ENCODE measurements at places on chromosomes 3 and 15. TPM values are rescaled to one million over a fixed set of nuclear protein-coding genes. Genes with fewer than 3 reads are reported as not detected.

GRCh38 chr3:27637346-27637995, 84.7 kb downstream of the EOMES start:
- no peak for DNase-seq

CPA3 gene
- 0.48 TPM for polyA plus RNA-seq

- no peak for DNase-seq
Observed at GRCh38 chr3:52175416-52176179, 21.4 kb upstream of the POC1A start.

GRCh38 chr3:50340448-50341329, at the start of gene RASSF1:
RASSF1 (minus strand) TSS chr3:50340836; CDS start chr3:50340805, 31 bp downstream.
- no peak for DNase-seq

DNA sequence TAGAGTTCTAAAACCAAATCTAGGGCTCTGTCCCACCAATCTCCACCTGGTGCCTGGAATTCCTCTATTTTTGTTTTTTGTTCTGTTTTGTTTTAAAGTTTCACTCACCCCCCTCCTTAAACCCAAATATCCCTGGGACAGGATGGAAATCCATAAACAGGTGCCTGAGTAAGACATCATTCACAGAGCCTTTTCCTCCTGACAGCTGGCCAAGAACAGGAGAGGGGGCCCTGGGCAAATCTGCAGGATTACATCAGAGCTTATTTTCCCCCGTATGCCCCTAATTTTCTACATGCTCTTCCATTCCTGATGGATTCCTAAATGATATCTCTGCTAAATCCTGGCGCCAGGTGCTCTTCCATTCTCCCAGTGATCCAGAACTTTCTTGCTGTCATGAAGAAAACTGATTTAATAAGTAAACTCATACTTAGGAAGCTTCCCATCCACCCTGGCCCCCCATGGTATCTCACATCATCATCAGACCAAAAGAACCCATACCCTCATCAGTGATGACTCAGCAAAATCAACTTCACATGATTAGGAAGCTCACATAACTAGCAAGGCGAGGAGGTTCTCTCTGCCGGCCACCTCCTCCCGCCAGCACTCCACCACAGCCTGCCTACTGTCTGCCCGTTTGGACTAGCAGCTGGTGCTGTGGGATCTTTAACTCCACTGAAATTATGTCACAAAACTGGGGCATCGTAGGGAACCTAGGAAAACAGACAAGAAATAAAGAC, 61.0 kb downstream of the LIPC start:
- no peak for DNase-seq

DNA sequence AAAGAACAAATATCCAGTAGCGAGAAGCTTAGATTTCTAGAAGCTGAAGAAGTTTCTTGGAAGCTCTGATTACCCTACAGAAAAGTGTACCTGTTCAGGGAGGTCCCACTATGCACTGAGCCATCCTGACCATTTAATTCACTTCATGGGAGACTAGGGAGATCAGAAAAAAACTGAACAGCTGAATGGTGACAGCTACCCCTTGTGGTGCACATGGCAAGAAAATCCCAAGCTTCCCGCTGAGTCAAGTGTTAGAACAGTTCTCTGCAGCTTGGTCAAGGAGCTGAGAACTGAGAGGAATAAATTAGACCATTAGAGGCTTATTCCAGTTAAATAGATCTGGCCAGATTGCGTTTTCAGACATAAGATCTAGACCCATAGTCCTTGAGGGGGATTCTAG, 197.2 kb upstream of the VEPH1 start:
- DNase-seq = no peak

GRCh38 chr15:85788771-85789495, 5.8 kb downstream of the KLHL25 start:
- no peak for DNase-seq
